ENCODE measurements at places on chromosomes 12 and 14. TPM values are rescaled to one million over a fixed set of nuclear protein-coding genes. Genes with fewer than 3 reads are reported as not detected.
A peak's percentile ranks its signal among the peaks of the same experiment; 100 is the strongest.

Gene INHBE
- total RNA-seq = not detected

Gene AQP6
- total RNA-seq = not detected

Gene GARIN6
- not detected for total RNA-seq

Gene ADAMTS20
- not detected for total RNA-seq

Gene DIO2
- total RNA-seq = not detected

Gene P2RX2
- 0.32 TPM for total RNA-seq

Gene ASIC1
- total RNA-seq = 10.1 TPM

Gene C1S
- 3.8 TPM for total RNA-seq

- no peaks in the 10 kb centered on the region for H3K4me1 ChIP-seq
- H3K27ac ChIP-seq = no peak overlapping the region
- H3K4me3 ChIP-seq = no peak overlapping the region
- H3K27me3 ChIP-seq = no peaks in the 10 kb centered on the region
- DNase-seq = no peak
- H3K36me3 ChIP-seq = no peaks in the 10 kb centered on the region
Observed at GRCh38 chr12:2336409-2336829, 283.6 kb downstream of the CACNA1C start.

- no peaks in the 10 kb centered on the region for H3K36me3 ChIP-seq
- H3K27ac ChIP-seq = no peak overlapping the region
- H3K27me3 ChIP-seq = no peaks in the 10 kb centered on the region
- no peak overlapping the region for H3K4me3 ChIP-seq
Observed at GRCh38 chr12:46100551-46101484, 110.4 kb upstream of the SCAF11 start.

DNA sequence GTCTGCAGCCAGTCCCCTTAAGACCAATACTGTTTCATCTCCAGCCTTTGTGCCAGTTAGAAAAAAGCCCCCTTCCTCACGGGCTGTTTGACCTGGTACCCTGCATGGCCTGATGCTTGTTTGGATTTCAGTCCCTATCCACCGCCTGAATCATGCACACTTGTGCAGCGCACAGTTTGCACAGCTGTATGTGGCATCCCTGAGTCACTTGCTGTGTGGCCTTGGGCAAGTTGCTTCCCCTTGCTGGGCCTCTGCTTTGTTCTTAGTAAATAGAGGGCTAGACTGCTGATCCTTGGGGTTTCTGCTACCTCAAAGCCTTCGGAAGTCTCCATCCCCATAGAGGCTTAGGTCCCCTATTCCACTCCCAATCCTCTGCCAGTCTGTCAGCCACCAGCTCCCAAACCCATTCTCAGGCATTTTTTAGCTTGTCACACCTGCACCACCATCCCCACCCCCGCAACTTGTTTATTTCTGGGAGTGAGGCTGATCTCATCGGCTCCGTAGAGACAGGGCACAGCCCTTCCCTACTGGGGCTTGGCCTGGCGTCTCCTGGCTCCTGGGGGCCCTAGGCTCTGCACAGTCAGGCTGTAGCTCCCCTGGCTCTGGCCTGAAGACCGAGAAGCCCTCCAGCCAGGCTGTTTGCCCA lies 8.8 kb downstream of the KRT80 start:
- H3K4me3 ChIP-seq = no peak overlapping the region
- H3K36me3 ChIP-seq = no peaks in the 10 kb centered on the region

GRCh38 chr14:92568621-92569479 lies 55.3 kb downstream of the RIN3 start:
- H3K4me3 ChIP-seq = peak overlapping the region; percentile 29
- peaks cover 7% of the 10 kb centered on the region for H3K36me3 ChIP-seq
- peak overlapping the region; percentile 42 for H3K27ac ChIP-seq
- no peak for DNase-seq
- H3K4me1 ChIP-seq = peaks cover 32% of the 10 kb centered on the region

GRCh38 chr14:54784060-54784459 lies 118.6 kb downstream of the GCH1 start:
- no peak for DNase-seq
- no peaks in the 10 kb centered on the region for H3K36me3 ChIP-seq
- no peak overlapping the region for H3K4me3 ChIP-seq

DNA sequence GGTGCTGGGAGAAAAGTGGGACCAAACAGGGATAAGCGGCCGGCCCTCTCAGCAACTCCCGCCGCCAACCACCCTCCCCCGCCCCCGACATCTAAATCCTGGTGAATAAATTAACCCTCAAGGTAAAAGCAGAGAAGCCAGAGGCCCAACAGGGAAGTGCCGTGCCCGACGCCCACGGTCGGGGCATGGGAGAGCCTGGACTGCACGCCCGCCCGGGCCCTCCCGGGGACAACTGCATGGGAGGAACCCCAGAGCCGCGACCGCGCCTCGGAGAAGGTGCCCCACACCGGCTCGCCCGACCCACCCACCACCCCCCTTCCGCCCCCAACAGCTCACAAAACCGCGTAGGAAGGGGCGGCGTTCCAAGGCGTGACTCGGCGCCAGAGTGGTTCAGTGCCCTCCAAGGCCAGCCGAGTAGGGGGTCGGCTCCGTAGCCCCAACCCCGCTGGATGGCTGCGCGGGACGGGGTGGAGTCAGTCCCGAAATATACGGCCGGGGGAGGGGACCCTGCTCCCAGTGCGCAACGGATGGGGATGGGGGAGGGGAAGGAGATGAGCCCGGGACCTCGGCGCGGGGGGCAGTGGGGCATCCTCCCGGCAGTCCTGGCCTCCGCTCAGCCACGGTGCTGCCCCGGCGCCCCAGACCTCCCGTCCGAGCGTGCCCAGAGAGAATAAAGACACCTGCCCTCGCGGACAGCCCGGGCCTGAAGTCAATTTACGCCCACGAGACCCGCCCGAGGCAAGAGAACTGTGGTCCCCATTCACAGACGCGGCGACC lies 732 bp downstream of the SLC25A29 start:
- peaks cover 4% of the 10 kb centered on the region for H3K4me1 ChIP-seq
- H3K36me3 ChIP-seq = no peaks in the 10 kb centered on the region
- DNase-seq = peak; percentile 42
- H3K4me3 ChIP-seq = peak overlapping the region; percentile 59

DNA sequence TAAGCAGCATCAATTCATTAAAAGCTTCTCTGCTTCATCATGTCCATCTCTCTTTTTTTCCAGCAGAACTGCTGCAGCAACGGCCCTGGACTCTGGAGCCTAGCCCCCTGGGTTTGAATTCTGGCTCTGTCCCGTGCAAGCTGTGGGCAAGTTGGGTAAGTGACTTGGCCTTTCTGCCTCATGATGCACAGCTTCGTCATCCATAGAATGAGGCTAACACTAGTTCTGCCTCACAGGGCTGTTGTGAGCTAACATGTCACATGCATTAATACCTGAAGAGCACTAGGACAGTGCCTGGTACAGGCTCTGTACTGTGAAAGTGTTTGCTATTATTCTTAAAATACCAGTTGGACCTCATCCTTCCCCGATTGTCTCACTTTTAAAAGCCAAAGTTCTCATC lies 4.2 kb downstream of the KRT82 start:
- DNase-seq = no peak
- no peaks in the 10 kb centered on the region for H3K36me3 ChIP-seq
- H3K27me3 ChIP-seq = no peaks in the 10 kb centered on the region
- no peaks in the 10 kb centered on the region for H3K4me1 ChIP-seq
- no peak overlapping the region for H3K27ac ChIP-seq

- no peaks in the 10 kb centered on the region for H3K4me1 ChIP-seq
- no peak overlapping the region for H3K4me3 ChIP-seq
- H3K27me3 ChIP-seq = no peaks in the 10 kb centered on the region
- DNase-seq = no peak
- H3K36me3 ChIP-seq = no peaks in the 10 kb centered on the region
Observed at GRCh38 chr14:90559811-90560492, 163.1 kb downstream of the CALM1 start.

DNA sequence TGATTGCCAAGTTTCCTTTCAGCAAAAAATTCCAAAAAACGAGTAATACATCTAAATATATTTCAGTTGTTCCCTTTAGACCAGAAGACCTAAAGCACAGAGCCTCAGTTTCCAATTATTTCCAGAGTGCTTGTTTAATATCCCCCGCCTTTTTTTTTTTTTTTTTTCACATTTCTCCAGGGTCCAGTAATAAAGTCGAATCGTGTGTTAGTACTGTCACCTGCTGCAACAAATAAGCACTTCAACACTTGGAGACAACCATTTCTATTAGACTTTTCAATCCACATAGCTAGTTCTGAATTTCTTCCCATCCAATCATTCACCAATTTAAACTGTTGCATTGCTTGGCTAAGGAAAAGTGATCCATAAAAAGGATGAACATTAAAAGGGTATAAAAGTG lies 13.6 kb downstream of the PDE6H start:
- H3K27ac ChIP-seq = no peak overlapping the region
- no peaks in the 10 kb centered on the region for H3K36me3 ChIP-seq
- no peak for DNase-seq
- peaks cover 8% of the 10 kb centered on the region for H3K4me1 ChIP-seq
- H3K4me3 ChIP-seq = no peak overlapping the region

DNA sequence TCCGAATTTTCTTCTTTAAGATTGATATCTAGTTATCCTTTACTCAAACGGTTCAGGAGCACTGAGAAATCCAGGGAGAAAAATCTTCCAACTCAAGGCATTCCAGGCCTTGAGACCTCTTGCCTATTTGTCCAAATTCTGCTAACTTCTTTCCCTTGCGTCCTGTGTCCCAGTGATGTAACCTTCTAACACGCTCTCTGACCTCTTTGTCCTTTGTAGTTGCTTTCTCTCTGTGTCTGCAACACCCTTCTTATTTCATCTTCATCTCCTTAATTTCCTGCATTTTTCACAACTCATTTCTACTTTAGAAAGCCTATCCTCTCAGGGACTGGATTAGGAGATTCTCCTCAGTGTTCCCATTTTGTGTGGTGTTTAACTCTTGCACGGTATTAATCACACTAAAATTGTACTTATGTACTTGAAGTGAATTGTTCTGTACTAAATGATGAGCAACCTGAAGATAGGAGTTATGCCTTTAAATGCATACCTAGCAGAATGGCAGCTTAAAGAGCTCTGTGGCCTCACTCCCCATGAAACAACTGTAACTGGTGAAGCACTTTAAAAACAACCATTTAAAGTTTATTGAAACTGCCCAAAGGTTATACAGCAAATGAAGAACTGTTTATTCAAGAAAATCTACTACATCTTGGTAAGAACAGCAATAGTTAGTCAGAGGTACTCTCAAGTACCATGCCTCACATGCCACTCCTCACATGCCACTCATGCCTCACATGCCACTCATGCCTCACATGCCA lies 7.4 kb upstream of the SNAPC1 start:
- H3K4me1 ChIP-seq = no peaks in the 10 kb centered on the region
- H3K27ac ChIP-seq = no peak overlapping the region
- H3K27me3 ChIP-seq = no peaks in the 10 kb centered on the region
- DNase-seq = no peak

- H3K36me3 ChIP-seq = no peaks in the 10 kb centered on the region
- no peak overlapping the region for H3K27ac ChIP-seq
- no peak overlapping the region for H3K4me3 ChIP-seq
Observed at GRCh38 chr12:67601126-67601525, 47.4 kb upstream of the DYRK2 start.

- no peak for DNase-seq
- H3K27ac ChIP-seq = no peak overlapping the region
- no peaks in the 10 kb centered on the region for H3K36me3 ChIP-seq
- no peaks in the 10 kb centered on the region for H3K27me3 ChIP-seq
- no peak overlapping the region for H3K4me3 ChIP-seq
Observed at GRCh38 chr14:62168564-62169155, 406.4 kb downstream of the SNAPC1 start.
